IPS DF 6.9 (cell line): ENCODE measurements at places on chromosomes 3 and 15.
A peak's percentile ranks its signal among the peaks of the same experiment; 100 is the strongest.

- H3K36me3 ChIP-seq = no peaks in the 10 kb centered on the region
- H3K4me3 ChIP-seq = no peak overlapping the region
- no peak for DNase-seq
- no peaks in the 10 kb centered on the region for H3K4me1 ChIP-seq
These were observed 7.9 kb downstream of the ZNF280D start for GRCh38 chr15:56725386-56725785.

GRCh38 chr3:54342676-54343075, 220.3 kb downstream of the CACNA2D3 start:
- no peak for DNase-seq
- H3K27me3 ChIP-seq = no peaks in the 10 kb centered on the region
- no peak overlapping the region for H3K27ac ChIP-seq
- H3K36me3 ChIP-seq = no peaks in the 10 kb centered on the region

DNA sequence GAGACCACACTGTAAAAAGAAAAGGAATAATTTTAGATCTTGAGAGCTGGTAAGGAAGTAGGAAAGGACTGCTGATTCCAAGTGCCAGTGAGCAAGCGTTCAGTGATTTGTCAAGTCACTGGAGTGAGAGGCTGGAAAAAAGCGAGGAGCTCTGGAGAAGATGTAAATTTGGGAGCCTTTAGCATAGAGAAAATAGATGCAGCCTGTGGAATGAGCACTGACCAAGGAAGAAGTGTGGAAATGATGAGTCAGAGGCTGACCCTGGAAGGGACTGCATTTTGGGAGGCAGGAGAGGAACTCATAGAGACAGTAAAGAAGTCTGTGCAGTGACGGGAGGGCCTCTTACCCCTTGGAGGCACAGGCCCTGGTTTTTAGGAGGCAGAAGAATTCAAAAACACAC, 17.1 kb upstream of the ABTB1 start:
- H3K27me3 ChIP-seq = no peaks in the 10 kb centered on the region
- DNase-seq = no peak
- no peak overlapping the region for H3K27ac ChIP-seq
- H3K4me3 ChIP-seq = no peak overlapping the region

DNA sequence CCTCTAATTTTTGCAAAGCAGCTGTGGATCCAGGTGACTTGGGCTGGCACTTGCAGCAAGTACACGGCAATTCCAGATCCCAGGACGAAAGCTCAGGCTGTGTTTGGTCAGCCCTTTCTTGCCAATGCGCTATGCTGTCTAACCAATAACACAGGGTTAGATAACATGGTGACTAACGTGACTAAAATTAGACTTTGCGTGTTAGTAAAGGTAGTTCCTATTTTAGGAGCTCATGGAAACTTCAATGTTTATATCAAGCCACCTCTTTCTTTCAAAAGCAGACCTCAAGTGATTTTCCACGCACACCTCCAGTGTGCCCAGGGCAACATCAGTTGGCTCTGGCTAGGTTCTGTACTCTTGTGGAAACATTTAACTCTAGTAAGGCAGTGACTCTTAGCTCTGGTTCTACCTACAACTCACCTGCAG, 32.5 kb downstream of the CDCP1 start:
- no peaks in the 10 kb centered on the region for H3K36me3 ChIP-seq
- H3K4me1 ChIP-seq = no peaks in the 10 kb centered on the region
- no peak overlapping the region for H3K27ac ChIP-seq

- no peak overlapping the region for H3K27ac ChIP-seq
- H3K4me1 ChIP-seq = peaks cover 4% of the 10 kb centered on the region; the same call in 1 of the 2 replicates
- H3K4me3 ChIP-seq = no peak overlapping the region
- no peaks in the 10 kb centered on the region for H3K27me3 ChIP-seq
- no peak for DNase-seq
These were observed 2.1 kb upstream of the ALAS1 start for GRCh38 chr3:52195823-52196331.

GRCh38 chr15:41333026-41333562, 413 bp downstream of the NUSAP1 start:
- no peaks in the 10 kb centered on the region for H3K27me3 ChIP-seq
- no peaks in the 10 kb centered on the region for H3K36me3 ChIP-seq
- H3K4me1 ChIP-seq = no peaks in the 10 kb centered on the region

- peaks cover 7% of the 10 kb centered on the region for H3K4me1 ChIP-seq
- H3K27me3 ChIP-seq = no peaks in the 10 kb centered on the region
- DNase-seq = no peak
- H3K36me3 ChIP-seq = no peaks in the 10 kb centered on the region
- no peak overlapping the region for H3K4me3 ChIP-seq
- H3K27ac ChIP-seq = no peak overlapping the region
These were observed 115.2 kb upstream of the TLE3 start for GRCh38 chr15:70212963-70213315.

GRCh38 chr3:98199020-98199419, 32.5 kb downstream of the OR5H15 start:
- no peak overlapping the region for H3K4me3 ChIP-seq

DNA sequence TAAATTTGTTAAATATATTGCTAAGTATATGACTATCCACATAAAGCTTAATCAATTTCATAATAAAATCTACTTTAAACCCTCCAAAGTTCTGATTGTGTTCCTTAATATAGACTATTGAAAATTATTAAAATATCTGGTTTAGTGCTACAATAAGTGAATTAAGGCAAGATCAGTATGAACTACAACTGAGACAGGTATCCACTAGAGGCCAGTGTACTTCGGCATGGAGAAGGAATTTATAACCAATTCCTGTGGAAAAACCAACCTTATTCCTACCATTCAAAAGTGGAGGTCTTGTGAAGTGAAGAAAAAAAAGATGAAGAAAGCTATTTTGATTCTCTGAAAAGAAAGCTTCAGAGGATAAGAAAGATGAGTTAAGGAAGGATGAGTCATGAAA, 237.7 kb downstream of the SUCLG2 start:
- no peak overlapping the region for H3K4me3 ChIP-seq
- H3K27ac ChIP-seq = no peak overlapping the region
- no peaks in the 10 kb centered on the region for H3K36me3 ChIP-seq
- no peak for DNase-seq

DNA sequence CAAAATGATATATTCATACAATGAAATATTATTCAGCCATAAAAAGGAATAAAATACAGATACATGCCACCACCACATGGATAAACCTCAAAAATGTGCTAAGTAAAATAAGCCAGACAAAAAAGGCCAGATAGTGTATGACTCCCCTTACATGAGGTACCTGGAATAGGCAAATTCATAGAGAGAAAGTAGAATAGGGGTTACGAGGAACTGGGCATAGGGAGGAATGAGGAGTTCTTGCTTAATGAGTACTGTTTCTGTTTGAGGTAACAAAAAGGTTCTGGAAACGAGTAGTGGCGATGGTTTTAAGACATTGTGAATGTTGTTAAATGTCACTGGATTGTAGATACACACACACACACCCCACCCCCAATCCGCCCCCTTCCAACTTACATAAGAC, 8.2 kb downstream of the RAF1 start:
- H3K4me3 ChIP-seq = no peak overlapping the region
- no peak for DNase-seq
- H3K27ac ChIP-seq = no peak overlapping the region
- no peaks in the 10 kb centered on the region for H3K4me1 ChIP-seq
- H3K36me3 ChIP-seq = no peaks in the 10 kb centered on the region

GRCh38 chr3:39110041-39110639, 2.7 kb downstream of the TTC21A start:
- H3K27me3 ChIP-seq = no peaks in the 10 kb centered on the region
- no peak overlapping the region for H3K27ac ChIP-seq
- no peak for DNase-seq
- H3K36me3 ChIP-seq = no peaks in the 10 kb centered on the region
- no peak overlapping the region for H3K4me3 ChIP-seq
- H3K4me1 ChIP-seq = no peaks in the 10 kb centered on the region; the same call in 1 of the 2 replicates

GRCh38 chr3:14253022-14253706, 74.5 kb downstream of the LSM3 start:
- H3K27me3 ChIP-seq = no peaks in the 10 kb centered on the region
- H3K36me3 ChIP-seq = no peaks in the 10 kb centered on the region
- no peak overlapping the region for H3K27ac ChIP-seq
- H3K4me3 ChIP-seq = no peak overlapping the region

- H3K4me1 ChIP-seq = peaks cover 5% of the 10 kb centered on the region; the same call in 1 of the 2 replicates
- DNase-seq = no peak
- no peaks in the 10 kb centered on the region for H3K36me3 ChIP-seq
- no peak overlapping the region for H3K4me3 ChIP-seq
These were observed 124.8 kb downstream of the CHDH start for GRCh38 chr3:53721187-53722119.

GRCh38 chr3:187641320-187642016, 28.7 kb downstream of the SST start:
- no peaks in the 10 kb centered on the region for H3K27me3 ChIP-seq
- no peak overlapping the region for H3K4me3 ChIP-seq
- no peak for DNase-seq
- no peaks in the 10 kb centered on the region for H3K36me3 ChIP-seq
- no peaks in the 10 kb centered on the region for H3K4me1 ChIP-seq

- no peak overlapping the region for H3K27ac ChIP-seq
- no peaks in the 10 kb centered on the region for H3K4me1 ChIP-seq
- no peaks in the 10 kb centered on the region for H3K36me3 ChIP-seq
- H3K4me3 ChIP-seq = no peak overlapping the region
These were observed 81.4 kb upstream of the KLF13 start for GRCh38 chr15:31245135-31245689.

GRCh38 chr15:66588971-66589370, 23.2 kb upstream of the LCTL start:
- no peak for DNase-seq
- no peaks in the 10 kb centered on the region for H3K36me3 ChIP-seq
- H3K27me3 ChIP-seq = no peaks in the 10 kb centered on the region
- H3K27ac ChIP-seq = no peak overlapping the region
- H3K4me3 ChIP-seq = no peak overlapping the region

- H3K4me1 ChIP-seq = no peaks in the 10 kb centered on the region
- no peak overlapping the region for H3K27ac ChIP-seq
- no peak for DNase-seq
- no peaks in the 10 kb centered on the region for H3K27me3 ChIP-seq
- no peak overlapping the region for H3K4me3 ChIP-seq
These were observed 31.6 kb downstream of the SLC24A1 start for GRCh38 chr15:65653341-65653740.

DNA sequence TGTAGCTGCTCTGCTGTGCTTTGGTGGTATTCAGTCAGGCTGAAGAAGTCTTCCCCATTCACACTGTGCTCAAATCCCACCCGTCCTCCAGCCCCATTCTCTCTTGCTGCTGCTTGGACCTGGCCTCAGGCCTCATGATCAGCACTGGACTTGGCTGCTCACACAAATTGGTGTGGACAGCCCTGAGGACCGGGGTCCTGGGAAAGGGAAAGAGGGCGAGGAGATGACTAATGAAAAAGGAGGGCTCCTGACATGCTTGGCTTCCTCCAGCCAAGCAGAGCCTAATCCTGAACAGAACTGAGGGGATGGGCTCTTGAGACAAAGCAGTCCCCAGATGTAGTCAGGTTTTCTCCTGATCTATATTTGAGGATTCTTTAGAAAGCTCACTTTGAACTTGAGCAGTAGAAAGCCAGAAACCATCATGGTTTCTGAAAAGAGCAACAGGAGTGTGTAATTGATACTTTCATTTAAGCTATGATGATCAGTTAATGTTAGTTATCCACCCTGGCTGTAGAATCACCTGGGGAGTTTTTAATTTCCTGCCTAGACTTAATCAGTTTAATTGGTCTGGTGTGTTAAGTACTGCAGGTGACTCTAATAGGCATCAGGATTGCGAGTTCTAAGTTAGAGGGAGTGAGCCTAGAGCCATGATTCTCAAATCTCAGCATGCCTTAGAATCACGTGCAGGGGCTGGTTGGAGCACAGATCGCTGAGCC, 79.4 kb upstream of the THBS1 start:
- no peak overlapping the region for H3K4me3 ChIP-seq
- no peaks in the 10 kb centered on the region for H3K36me3 ChIP-seq
- no peak for DNase-seq
- H3K4me1 ChIP-seq = no peaks in the 10 kb centered on the region; the same call in 1 of the 2 replicates

DNA sequence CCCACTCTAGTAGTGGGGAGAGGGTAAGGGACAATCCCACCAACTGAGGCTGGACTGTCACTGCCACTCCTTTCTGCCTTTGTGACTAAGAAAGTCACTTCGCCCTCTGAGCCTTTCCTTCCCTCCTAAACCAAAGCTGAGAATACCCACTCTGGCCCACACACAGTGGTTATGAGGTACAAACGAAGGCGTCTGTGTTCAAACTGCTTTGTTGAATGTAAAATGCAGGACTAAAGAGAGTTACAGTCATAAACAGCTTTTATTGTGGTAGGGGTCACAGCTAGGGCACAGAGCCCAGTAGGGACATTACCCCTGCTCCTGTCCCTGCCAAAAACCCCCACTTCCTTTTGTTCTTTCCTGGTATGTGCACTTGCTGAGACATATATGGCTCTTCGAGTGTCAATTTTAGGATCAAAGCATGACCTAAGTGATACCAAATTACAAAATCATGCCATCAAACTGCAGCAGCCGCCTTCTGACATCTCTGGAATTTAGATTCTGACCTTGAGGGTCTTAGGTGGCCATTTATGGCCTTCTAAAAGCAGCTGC, 45.1 kb downstream of the CTDSPL start:
- no peak overlapping the region for H3K27ac ChIP-seq
- no peaks in the 10 kb centered on the region for H3K27me3 ChIP-seq
- H3K36me3 ChIP-seq = no peaks in the 10 kb centered on the region

DNA sequence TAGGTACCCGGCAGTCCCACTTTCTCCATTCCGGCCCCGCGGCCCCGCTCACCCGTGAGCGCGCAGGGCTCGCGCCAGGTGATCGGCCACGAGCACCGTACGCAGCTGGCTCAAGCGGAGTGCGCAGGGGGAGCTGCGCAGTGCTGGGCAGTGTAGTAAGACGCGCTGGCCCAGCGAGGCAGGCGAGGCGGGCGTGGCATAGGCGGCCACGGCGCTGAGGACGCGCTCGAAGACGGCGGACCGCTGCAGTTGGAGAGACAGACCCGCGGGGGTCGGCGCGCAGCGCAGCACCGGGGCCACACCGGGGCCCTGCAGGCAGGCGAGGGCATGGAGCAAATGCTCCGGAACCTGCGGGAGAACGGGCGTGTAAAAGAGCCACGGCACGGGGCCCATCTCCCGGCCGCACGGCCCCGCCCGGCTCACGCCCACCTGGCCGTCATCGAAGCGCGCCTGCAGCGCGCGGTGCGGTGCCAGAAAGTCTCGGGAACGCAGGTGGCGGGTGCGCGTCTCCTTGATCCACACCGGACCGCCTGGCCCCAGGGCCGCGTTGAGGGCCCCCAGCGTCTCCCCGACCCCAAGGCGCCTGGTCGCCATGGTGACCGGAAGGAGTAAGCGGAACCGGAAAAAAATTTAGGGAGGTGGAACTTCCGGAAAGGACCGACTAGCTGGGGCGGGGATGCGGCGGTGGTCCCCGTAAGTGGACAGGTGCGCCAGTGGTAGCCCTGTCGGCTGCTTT, at the start of gene DALRD3:
DALRD3 (minus strand) TSS at position 610 of the 736 bp plus-strand sequence; CDS start at position 594, 16 bp downstream.
- H3K27me3 ChIP-seq = no peaks in the 10 kb centered on the region
- no peak within 1 kb of the TSS for H3K27ac ChIP-seq
- H3K36me3 ChIP-seq = peaks cover 19% of the 10 kb centered on the region
- H3K4me1 ChIP-seq = peaks cover 2% of the 10 kb centered on the region; the same call in 1 of the 2 replicates
- H3K4me3 ChIP-seq = peak within 1 kb of the TSS; percentile 52
- DNase-seq = peak; percentile 55
